ENCODE measurements at places on chromosomes 13 and 19. TPM values are rescaled to one million over a fixed set of nuclear protein-coding genes. Genes with fewer than 3 reads are reported as not detected.
A peak's percentile ranks its signal among the peaks of the same experiment; 100 is the strongest.

- no peak for DNase-seq
These were observed 5.2 kb upstream of the ZNF480 start for GRCh38 chr19:52291781-52292180.

DNA sequence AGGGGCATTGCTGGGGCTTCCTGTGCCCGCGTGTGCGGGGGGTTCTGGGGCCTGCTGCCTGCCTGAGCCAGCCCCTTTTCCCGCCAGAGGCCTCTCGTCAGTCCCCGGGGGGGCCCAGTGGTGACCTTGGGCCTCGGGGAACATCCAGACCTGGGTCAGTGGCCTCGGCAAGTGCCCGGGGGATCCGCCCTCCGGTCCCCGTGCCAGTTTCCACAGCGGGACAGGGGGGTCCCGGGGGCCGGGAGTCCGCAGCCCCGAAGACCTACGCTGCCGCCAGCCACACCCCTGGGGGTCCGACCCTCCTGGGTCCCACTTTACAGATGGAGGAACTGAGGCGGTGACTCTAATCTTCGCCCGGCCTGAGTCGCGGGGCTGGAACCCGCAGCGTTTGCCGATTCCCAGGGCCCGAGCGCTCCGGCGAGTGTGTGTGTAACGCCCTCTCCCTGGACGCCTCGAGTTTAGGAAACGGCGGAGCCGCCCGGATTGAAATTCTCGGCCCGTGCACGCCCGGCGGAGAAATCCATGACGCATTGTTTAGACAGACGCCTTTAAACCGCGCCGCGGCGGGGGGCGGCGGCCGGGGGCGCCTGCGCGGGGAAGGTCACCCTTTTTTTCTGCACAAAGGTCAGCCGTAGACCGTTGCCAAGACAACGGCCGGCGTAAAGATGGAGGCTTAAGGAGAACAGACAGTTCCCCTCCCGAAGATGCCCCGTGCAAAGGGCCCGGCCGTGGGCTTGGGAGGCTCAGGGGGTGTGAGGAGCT, 39.3 kb downstream of the EFNA2 start:
- DNase-seq: peak; percentile 98

DNA sequence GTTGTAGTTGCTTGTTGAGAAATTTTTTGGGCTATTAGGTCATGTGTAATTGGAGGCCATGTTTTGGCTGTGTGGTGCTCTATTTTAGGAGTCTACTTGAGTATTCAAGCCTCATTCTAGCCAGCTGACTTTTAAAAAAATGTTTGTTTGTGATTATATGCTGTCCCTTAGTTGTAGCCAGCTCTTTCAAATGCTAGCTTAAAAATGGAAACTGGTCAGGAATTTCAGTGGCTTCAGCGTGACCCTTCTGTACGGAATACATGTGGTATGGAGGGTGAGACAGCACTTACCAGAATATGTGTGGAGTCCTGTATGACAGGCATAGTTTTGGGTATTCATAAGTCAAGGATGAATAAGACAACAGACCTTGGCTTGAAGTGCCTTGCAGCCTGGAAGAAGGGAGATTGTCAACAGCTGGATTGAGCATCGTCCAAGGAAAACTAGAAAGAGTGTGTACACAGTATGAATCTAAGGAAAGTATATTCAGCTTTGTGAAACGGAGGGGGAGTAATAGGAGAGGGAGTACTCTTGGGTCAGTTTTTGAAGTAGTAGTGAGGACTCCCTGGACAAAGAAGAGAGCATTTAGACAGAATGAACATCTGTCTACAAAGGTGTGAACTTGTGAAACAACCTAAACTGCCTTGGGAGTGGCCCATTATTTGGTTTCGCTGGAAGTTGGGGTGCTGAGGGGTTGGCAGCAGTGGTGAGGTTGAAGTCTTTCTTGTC, 20.0 kb upstream of the WTIP start:
- peak; percentile 91 for DNase-seq

DNA sequence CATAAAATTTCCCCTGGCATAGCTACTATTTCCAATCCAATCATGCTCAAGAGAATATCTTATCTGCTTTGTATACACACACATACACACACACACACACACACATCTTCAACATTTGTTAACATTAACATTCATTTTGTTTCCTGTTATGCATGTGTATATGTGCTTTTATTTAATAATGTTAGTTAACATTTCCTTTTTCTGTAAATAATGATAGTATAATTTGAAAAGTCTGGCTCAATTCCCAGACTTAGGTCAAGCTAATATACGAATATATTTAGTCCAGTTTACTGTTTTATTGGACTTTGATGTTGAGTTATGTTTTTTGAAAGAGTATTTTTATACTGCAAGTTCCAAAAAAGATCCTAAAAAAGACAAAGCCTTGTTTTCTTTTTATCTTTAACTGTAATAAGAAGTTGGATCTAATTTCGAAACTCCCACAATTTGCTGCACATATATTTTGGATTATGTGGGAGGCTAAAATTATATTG, 1072.4 kb downstream of the EFNB2 start:
- peak; percentile 65 for DNase-seq

Gene ADGRE1
- total RNA-seq: not detected

Gene DNAAF3
- total RNA-seq: 0.59 TPM

Gene ALOX5AP
- total RNA-seq: not detected

- no peak for DNase-seq
These were observed 39.8 kb downstream of the DACH1 start for GRCh38 chr13:71827241-71827640.

Gene RPL13A
- total RNA-seq: 2,185 TPM

Gene SMAD9
- 4.7 TPM for total RNA-seq

DNA sequence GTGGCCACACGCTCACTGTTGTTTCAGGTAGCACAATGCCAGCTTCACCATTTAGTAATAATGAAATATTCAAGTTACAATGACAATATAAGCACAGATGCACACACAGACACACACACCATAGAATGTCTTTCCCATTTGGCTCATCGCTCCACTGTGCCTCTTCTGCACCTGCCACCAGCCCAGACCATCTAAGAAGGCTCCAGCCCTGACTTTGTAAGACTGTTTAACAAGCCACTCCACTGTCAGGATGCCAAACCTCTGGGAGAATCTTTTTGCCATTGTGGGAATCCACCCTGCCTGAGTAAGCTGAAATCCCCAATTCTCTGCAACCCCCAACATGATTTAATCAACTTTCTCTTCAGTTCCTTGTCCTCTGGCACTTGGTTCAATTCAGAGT, 60.6 kb downstream of the LHFPL6 start:
- DNase-seq: no peak

Gene MYH14
- under 0.01 TPM for total RNA-seq

- no peak for DNase-seq
These were observed 106.7 kb downstream of the EDNRB start for GRCh38 chr13:77811981-77812380.

DNA sequence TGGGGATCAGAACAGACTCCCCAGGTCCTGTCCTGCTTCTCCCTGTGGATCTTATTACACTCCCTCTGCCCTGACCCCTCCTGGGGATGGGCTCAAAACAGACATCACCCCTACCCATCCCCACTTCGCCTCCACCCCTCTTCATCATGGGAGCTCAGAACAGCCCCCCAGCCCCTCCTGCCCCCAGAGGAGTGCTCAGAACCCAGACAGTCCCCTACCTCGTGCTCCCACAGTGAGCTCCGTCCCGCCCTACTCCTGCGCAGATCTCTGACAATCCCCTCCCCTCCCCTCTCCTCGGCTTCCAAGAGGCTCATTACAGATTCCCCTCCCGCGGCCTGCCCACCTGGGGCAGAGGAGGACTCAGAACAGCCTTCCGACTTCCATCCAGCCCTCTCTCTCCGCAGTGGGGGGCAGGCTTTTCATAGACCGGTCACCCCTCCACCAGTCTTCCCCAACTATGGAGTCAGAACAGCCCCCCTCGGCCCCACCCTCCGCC, 6.1 kb downstream of the NXNL1 start:
- peak; percentile 54 for DNase-seq

Gene OLFM2
- total RNA-seq: 0.72 TPM

Gene OVOL3
- not detected for total RNA-seq

Gene GPC6
- total RNA-seq: 98.1 TPM

Gene CYP4F3
- total RNA-seq: not detected

GRCh38 chr13:35953537-35954206, 177.5 kb downstream of the DCLK1 start:
- DNase-seq: peak; percentile 73

Gene PALM3
- not detected for total RNA-seq

DNA sequence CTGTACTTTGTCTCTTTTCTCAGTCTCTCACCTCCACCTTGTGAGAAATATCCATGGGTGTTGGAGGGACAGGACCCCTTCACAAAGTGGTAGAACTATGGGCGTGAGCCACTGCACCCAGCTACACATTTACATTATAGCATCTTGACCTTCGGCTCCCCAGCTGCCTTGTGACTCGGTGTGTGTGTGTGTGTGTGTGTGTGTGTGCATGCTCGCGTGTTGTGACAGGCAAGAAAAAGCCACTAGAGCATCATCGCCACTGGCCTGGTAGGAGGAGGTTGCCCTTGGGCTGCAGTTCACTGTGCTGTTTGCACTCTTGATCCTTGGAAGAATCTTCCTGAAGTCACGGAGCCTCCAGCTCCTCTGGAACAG, 13.7 kb upstream of the ZNF888 start:
- DNase-seq: no peak

All from osteoblast (primary cell).